Activated naive CD8-positive, alpha-beta T cell treated with anti-CD3 and anti-CD28 coated beads, Interleukin-2, amount 10 ng/mL, durations not matched to agents 7 days and 5 days (primary cell): ENCODE measurements at places on chromosomes 2 and 18. TPM values are rescaled to one million over a fixed set of nuclear protein-coding genes. Genes with fewer than 3 reads are reported as not detected.
A peak's percentile ranks its signal among the peaks of the same experiment; 100 is the strongest.

SLC1A4 gene
- 26.8 TPM for total RNA-seq

CENPO gene
- 38.8 TPM for total RNA-seq

CYTIP gene
- 233 TPM for total RNA-seq

TANC1 gene
- total RNA-seq: 0.33 TPM

POTEI gene
- total RNA-seq: not detected

SCYGR4 gene
- not detected for total RNA-seq

MYO7B gene
- 4.7 TPM for total RNA-seq

PLEKHB2 gene
- 54.2 TPM for total RNA-seq

RAPGEF4 gene
- 1.1 TPM for total RNA-seq

NRBP1 gene
- 92.5 TPM for total RNA-seq

GRCh38 chr2:112642966-112643365, 2.8 kb upstream of the SLC20A1 start:
- peaks cover 30% of the 10 kb centered on the region for H3K36me3 ChIP-seq
- no peak overlapping the region for H3K4me3 ChIP-seq
- peaks cover 4% of the 10 kb centered on the region for H3K27me3 ChIP-seq
- DNase-seq: no peak

GRCh38 chr2:233686928-233687327, 5.2 kb downstream of the UGT1A7 start:
- no peak for DNase-seq
- no peak overlapping the region for H3K27ac ChIP-seq
- no peak overlapping the region for H3K4me3 ChIP-seq
- no peaks in the 10 kb centered on the region for H3K36me3 ChIP-seq
- no peaks in the 10 kb centered on the region for H3K4me1 ChIP-seq
- peaks cover 13% of the 10 kb centered on the region for H3K27me3 ChIP-seq

- peaks cover 25% of the 10 kb centered on the region for H3K4me1 ChIP-seq
- H3K27me3 ChIP-seq: no peaks in the 10 kb centered on the region
- H3K4me3 ChIP-seq: no peak overlapping the region
- H3K27ac ChIP-seq: no peak overlapping the region
Observed at GRCh38 chr2:230711224-230711623, 1.4 kb upstream of the CAB39 start.

GRCh38 chr2:96656540-96656939, 14.0 kb downstream of the FER1L5 start:
- peaks cover 5% of the 10 kb centered on the region for H3K27me3 ChIP-seq
- no peaks in the 10 kb centered on the region for H3K4me1 ChIP-seq
- H3K27ac ChIP-seq: no peak overlapping the region
- DNase-seq: no peak

DNA sequence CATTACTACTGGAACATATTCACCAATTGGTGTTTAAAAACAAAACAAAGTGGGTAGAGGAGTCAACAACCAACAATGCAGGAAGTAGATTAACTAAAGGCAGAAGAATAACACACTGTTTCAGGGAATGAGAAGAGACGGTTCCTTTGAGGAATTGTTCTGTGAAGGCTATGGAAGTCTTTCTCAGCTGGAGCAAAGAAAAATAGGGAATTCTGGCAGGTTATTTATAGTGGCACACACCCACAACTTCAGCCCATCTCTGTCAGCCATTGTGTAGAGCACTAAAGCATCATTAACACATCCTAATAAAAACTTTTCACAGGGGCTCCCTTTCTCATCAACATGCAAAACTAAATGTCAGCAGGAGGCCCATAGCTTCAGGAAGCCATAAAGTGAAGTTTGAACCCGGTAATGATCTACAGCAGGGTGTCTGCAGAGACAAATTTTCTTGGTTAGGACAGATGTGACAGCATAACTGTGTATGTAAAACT, 113.6 kb downstream of the CDH2 start:
- no peak overlapping the region for H3K27ac ChIP-seq
- no peak overlapping the region for H3K4me3 ChIP-seq
- no peak for DNase-seq
- H3K4me1 ChIP-seq: no peaks in the 10 kb centered on the region

DNA sequence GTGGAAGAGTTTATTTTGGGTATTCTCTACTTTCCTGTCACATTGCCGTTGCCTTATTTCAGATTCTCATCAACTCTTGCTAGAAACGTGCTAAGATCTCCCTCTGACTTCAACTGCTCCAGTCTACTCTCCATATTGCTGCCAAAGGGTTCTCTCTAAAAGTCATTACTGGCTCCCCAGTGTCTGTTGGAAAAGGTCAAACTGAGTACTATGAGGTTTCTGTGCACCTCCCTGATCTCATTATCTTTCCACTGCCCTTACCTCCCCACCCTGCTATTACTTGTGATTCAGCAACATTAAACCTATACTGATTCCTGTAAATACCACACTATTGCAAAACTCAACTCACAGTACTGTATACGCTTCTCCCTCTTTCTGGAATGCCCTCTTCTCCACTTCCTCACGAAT, 1.9 kb upstream of the KRCC1 start:
- H3K27ac ChIP-seq: no peak overlapping the region
- no peak overlapping the region for H3K4me3 ChIP-seq
- H3K27me3 ChIP-seq: no peaks in the 10 kb centered on the region
- DNase-seq: no peak

GRCh38 chr2:239763433-239764097, 261.6 kb downstream of the NDUFA10 start:
- H3K4me3 ChIP-seq: no peak overlapping the region
- peaks cover 3% of the 10 kb centered on the region for H3K27me3 ChIP-seq
- no peak overlapping the region for H3K27ac ChIP-seq
- no peaks in the 10 kb centered on the region for H3K4me1 ChIP-seq
- no peak for DNase-seq
- H3K36me3 ChIP-seq: no peaks in the 10 kb centered on the region

GRCh38 chr2:19863303-19864041, 38.3 kb downstream of the TTC32 start:
- H3K27ac ChIP-seq: no peak overlapping the region
- H3K4me3 ChIP-seq: no peak overlapping the region
- no peaks in the 10 kb centered on the region for H3K4me1 ChIP-seq
- peak; percentile 82 for DNase-seq
- H3K36me3 ChIP-seq: no peaks in the 10 kb centered on the region
- peaks cover 3% of the 10 kb centered on the region for H3K27me3 ChIP-seq

- peaks cover 56% of the 10 kb centered on the region for H3K27me3 ChIP-seq
- peak; percentile 81 for DNase-seq
- H3K36me3 ChIP-seq: peaks cover 9% of the 10 kb centered on the region
- peaks cover 24% of the 10 kb centered on the region for H3K4me1 ChIP-seq
- no peak overlapping the region for H3K27ac ChIP-seq
Observed at GRCh38 chr2:19349911-19350677, 8.3 kb downstream of the OSR1 start.

GRCh38 chr2:203453858-203454451, 81.1 kb downstream of the RAPH1 start:
- DNase-seq: no peak
- no peak overlapping the region for H3K4me3 ChIP-seq
- no peak overlapping the region for H3K27ac ChIP-seq
- H3K4me1 ChIP-seq: peaks cover 1% of the 10 kb centered on the region
- no peaks in the 10 kb centered on the region for H3K27me3 ChIP-seq
- no peaks in the 10 kb centered on the region for H3K36me3 ChIP-seq

DNA sequence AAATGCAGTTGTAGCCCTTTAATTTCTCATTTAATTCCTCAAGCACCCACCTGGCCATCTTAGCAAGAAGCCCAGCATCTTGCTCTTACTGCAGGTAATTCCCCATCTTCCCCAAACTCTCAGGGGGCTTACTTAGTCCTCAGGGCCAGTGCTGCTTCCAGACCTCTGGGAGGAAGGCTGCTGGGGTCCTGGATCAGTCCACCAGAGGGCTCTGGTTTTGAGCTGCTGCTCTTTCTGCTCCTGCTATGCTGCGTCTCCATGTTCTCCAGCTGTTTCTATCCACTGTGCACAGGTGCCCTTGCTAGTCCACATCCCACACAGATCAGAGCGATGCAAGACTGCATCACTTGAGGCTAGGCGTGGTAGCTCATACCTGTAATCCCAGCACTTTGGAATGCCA, 34.5 kb upstream of the TMEM87B start:
- no peaks in the 10 kb centered on the region for H3K4me1 ChIP-seq
- H3K27ac ChIP-seq: no peak overlapping the region
- H3K27me3 ChIP-seq: peaks cover 21% of the 10 kb centered on the region
- H3K4me3 ChIP-seq: no peak overlapping the region

DNA sequence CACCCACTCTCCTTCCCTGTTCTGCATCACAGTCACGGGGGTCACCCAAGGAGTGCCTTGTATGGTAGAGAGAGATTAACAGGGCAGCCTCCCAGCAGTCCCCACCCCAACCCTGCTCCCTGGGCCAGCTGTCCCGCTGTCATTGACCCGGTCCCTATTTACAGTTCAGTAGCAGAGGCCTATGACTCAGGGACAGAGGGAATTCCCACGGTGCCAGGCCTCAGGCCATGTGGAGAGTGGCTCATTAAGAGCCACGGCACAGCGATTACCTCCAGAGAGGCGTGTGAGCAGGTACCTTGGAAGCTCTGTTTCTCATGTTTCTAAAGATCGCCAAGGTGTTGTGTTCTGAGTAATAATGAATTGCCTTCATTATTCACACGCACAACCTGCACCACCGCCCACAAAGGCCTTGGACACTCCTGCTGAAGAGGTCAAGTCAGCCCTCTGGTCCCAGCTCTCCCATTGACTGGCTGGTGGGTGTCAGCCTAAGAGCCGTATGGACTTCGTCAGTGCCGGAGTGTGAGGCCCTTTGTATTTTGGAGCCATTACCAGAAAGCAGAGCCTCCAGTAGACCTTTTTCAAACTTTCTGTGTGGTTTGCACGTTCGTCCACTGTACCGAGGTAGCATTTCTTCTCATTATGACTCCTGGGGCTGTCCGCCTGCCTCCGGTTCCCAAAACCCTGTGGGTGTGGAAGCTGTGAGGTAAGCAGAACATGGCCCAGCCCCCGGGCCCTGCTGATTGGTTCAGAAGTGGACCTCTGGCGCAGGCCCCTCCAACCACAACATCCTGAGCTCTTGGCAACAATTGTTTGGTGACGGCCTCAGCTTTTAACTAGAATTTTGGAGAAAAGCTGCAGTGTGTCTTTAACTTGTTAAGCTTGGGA, 47.0 kb downstream of the SERTAD2 start:
- peaks cover 10% of the 10 kb centered on the region for H3K27me3 ChIP-seq
- H3K4me1 ChIP-seq: peaks cover 20% of the 10 kb centered on the region
- H3K27ac ChIP-seq: peak overlapping the region; percentile 65
- H3K36me3 ChIP-seq: no peaks in the 10 kb centered on the region
- peak; percentile 78 for DNase-seq

DNA sequence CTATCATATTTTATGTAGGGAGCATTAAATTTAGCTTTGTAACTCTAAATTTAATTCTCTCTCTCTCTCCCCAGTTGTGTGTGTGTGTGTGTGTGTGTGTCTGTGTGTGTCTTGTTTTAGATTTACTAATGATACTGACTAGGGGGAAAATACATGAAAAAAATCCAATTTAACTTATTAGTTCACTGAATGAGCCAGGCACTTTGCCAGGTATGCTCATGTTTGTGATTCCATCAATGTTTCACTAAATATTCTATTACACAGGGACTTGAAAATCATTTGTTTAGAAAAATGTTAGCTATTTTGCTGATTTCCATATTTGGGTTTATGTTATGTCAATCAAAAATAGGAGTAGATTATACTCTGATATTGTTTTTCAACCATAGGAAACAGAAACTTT, 203.7 kb upstream of the ZNF804A start:
- no peak for DNase-seq
- H3K27ac ChIP-seq: no peak overlapping the region
- H3K4me3 ChIP-seq: no peak overlapping the region
- no peaks in the 10 kb centered on the region for H3K36me3 ChIP-seq
- no peaks in the 10 kb centered on the region for H3K4me1 ChIP-seq
